Lung microvascular endothelial cell (primary cell): ENCODE measurements at places on chromosomes 2 and 18.
A peak's percentile ranks its signal among the peaks of the same experiment; 100 is the strongest.

- DNase-seq, result no peak
These were observed 425.8 kb upstream of the KCNH7 start for GRCh38 chr2:163264341-163264740.

DNA sequence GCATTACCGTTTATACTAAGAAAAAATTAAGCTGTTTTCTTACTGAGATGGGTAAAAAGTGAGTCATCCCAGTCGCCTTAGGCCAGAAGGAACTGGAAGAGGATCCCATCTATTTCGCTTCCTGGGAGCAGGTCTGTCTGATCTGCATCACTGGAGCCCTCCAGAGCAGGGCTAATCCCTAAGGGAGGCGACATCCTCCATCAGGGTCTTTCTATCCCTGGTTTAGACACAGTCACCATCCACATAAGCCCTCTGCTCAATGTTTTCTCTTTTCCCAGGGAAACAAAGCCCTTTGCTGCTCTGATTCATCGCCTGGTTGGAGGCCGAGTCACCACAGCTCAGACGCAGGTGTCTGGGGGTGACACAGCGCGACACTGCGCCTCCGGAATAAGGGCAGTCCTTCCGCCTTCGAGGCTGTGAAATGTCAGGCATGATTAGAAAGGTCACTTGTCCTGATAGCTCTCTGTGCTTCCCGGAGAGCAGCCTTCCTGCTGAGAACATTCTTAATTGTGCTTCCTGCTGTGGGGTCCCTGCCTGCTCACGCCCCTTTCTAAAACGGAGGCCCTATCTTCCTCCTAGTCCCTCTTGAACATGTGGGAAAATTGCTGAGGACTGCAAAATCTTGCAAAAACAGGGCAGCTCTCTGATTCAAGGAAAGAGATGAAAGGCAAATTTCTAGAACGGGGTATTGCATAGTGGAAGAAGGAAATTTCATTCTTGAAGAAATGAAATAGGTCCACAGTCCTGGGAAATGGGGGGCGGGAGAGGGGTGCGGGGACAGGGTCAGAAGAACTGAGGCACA is 56.3 kb downstream of the MARCHF4 start:
- peak; percentile 85 for DNase-seq

DNA sequence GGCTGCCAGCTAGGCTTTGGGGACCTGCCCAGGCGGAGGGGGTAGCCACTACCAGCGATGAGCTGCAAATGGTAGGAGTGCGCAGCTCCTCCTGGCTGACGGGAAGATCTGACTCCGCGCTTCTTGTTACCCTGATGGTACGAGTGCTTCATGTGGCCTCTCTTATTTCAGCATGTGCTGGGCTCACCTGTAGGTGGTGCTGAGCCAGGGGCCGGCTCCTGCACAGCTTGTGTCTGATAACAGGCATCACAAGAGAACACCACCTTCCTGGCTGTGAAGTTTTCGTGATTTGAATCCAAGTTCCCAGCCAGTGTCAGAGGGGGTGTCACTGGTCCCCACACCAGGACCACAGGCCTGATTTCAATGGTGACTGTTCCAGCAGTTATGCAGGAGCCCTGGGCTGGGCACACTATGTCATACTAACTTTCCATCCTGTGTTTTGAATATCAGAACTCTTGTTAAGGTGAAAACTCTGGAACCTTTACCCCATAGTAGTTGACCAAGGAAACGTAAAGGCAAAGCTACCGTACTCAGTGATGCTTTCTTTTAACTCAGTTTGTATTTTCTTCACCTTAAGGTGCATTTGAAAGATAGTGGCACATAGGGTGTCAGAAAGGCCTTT is 28.0 kb downstream of the APCDD1 start:
- DNase-seq, result no peak

- no peak for DNase-seq
These were observed 747.3 kb downstream of the ADCYAP1 start for GRCh38 chr18:1652018-1652417.

DNA sequence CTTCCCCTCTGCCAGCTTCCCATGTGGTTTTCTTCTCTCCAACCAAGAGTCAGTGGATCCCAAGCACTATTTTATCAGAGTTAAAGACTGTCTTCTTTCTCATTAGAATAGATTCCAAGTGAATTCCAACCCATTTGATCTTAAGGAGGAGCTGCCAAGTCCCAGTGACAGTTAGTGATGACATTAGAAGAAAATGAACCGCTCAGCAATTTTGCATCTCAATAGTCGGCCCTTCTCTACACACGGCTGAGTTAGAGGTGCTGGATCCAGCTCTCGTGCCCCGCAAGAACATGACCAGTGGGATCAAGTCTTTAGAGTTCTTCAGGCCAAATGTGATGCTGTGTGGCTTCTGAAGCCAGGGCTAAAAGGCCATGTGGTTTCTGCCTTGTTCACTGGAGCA is 132.6 kb downstream of the SH3BP4 start:
- no peak for DNase-seq

DNA sequence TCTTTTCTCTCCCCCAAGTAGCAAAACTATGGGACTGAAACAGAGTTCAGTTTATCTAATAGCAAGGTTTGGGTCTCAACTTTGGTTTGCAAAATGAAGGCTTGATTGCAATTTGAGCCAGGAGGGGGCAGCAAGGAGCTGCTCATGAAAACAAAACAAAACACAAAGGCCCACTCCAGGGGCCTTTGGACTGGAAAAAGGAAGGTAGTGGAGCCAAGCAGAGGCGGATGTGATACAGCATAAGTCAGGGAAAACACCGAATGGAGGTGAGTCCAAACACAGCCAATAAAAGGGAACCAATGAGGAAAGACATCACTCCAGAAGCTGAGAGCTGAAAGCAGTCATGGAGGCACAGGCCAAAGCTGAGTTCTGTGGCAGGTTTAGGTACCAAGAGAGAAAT is 799.7 kb upstream of the ACVR2A start:
- DNase-seq, result peak; percentile 72

DNA sequence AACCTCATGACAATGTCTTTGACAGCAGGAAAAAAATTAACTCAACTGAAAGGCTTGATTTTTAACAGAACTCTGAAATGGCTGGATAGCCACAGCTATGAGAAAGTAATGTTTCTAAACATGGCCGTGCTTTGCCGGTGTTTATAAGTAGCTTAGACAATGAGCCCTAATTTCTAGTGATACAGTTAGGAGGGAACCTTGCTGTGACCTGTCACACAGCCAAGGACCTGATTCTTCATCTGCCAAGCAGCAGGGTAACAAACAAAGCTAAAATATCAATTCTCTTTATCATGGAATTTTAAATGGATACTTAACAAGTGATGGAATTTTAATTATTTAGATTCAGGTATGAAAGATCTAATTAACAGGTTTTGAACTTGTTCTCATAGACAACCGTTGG is 24.3 kb upstream of the DYNC2LI1 start:
- DNase-seq, result no peak

GRCh38 chr2:200640901-200641300 is 55.1 kb downstream of the AOX1 start:
- no peak for DNase-seq

GRCh38 chr2:144471305-144472045 is 48.4 kb downstream of the ZEB2 start:
- no peak for DNase-seq

DNA sequence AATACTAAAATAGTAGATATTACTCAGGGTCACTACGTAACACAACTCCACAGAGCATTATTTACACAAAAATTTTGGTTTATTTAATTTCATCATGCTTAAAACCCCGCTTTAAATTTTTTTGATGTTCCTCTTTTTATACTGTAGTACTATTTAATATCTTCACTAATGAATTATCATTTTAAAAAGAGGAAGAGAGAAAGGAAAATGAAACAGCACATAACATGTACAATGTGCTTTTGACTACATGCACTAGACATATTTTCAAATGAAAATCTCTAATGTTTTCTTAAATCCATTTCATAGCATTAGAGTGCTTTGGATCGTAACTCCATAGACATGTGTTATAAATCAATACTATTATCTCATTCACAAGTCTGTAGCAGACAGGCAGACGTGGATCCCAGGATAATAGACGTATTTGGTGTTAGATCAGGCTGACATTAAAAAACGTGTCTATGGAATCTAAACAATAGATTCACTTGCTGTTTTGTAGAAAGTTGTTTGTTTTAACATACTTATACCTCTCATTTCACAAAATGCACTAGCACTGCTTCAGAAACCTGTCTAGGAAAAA is 897.0 kb downstream of the CPS1 start:
- DNase-seq, result no peak

DNA sequence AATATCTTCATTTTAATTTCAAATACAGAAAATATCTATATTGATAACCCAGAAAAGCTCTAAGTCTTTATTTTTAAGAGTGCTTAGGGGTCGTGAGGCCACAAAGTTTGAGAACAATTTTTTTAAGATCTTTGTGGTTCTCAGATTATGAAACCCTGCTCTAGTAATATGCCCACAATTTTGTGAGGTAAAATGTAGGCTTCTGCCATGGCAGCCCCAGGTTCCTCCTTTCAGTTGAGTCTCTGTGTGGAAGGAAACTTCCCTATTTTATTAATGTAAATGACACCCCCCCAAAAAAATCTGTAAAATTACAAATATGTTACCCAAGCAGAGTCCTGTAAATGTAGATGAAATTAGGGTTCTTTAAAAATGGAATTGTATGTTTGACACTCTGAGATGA is 600.5 kb downstream of the SATB2 start:
- no peak for DNase-seq

- DNase-seq, result no peak
These were observed 706.1 kb upstream of the HS6ST1 start for GRCh38 chr2:129024796-129025195.

DNA sequence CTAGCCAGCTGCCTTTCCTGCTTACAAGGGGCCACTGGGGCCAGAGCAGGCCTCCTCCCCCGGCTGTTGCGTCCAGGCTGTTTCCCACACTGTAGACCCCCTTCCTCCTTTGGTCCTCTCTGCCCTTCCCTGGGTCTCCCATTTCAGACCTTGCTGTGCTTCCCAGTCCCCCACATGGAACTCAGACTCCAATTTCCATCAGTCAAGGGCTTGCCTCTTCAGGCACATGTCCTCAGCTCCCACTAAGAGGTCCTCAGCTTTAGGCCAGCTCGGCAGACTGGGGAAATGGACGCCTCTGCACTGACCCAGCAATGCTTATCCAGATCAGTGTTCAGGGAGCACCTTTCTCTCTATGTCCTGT is 98.0 kb upstream of the BZW1 start:
- no peak for DNase-seq

DNA sequence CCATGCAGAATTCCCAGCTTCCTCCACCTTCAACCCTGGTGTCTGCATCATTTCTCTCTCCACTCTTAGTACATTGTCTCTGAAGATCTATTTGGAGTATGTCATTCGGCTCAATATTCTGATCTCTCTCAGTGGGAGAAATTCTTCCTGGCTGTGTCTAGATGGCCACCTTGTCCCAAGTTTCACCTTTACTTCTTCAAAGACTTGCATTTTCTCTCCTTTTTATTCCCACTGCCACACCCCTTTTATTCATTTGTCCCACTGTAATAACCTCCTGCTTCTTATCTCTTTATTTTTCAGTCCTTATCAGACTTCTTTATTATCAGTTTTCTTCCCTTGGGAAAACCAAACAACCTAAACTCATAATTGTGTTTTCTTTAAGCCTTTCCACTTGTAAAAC is 54.3 kb upstream of the CERS6 start:
- no peak for DNase-seq
